ENCODE measurements at places on chromosomes 7 and 10.

- DNase-seq: no peak
Observed at GRCh38 chr7:55150709-55151451, 132.1 kb downstream of the EGFR start.

DNA sequence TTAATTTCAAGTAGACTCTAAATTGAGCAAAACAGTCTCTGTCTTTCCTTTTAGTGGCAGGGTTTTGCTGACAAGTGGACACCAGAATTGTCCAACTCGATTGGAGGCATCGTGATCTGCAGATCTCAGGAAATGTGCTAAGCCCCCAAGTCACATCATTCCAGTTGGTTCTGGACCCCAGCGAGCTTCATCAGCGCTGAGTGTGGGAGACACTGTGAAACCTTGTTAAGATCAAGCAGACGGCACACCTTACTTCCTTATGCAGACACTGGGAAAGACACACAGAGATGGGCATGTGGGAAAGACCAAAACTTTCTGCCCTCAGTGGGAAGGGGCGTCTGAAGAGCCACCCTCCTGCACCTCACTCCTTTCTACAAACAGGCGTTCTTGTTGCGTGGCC lies 440.8 kb downstream of the GLRX3 start:
- DNase-seq: no peak

DNA sequence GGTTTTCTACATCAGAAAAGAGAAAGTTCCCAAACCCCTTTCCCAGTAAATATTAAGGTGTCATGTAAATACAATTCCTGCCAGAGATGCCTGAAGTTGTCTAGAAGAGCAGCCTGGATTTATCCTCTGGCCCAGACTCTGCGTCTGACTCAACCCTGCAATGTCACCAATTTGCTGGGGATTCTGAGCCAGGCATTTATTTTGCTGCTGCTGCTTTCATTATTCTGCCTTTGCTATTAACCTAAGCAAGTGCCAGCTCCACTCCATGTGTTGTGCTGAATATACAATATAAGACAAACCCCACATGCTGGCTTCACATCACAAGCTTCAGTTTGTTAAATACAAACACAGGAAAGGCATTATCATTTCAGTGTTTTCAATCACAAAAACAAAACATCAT lies 59.1 kb downstream of the ELAPOR2 start:
- no peak for DNase-seq

- DNase-seq: no peak
Observed at GRCh38 chr10:5045095-5045494, 41.4 kb upstream of the AKR1C2 start.

- no peak for DNase-seq
Observed at GRCh38 chr10:92483539-92483938, 90.4 kb downstream of the IDE start.

DNA sequence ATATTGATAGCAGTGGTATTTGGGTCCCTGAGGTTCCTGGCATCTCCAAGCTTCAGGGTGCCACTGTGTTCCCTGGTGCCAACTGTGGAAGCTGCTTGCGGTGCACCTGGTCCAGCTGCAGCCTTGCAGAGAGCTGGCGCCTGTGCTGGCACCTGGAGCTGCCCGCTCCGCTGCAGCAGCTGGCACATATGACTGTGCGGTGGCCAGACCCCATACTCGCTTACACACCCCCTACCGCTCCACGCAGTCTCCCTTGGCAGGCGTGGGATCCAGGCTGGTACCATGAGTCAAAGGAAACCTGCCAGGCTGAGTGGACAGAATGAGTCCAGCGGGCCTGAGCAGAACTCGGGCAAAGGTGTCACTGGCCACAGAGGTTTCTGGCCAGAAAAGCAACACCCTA lies 89.9 kb upstream of the JAZF1 start:
- DNase-seq: no peak

DNA sequence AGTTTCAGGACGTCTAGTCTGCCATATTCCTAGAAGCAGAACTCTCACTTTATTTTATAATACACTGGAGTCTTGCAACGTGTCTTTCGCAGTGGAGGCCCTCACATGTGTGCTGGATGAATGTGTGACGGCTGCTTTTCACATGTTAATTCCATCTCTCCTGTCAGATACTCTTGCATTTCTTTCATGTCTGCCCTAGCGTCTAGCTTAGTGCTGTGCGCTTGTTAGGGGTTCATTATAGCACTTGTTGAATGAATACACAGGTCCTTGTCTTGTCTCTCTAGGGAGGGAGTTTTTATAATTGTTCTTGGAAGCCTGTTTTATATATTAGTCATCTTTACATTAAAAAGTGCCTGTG lies 94.4 kb downstream of the MAP3K8 start:
- DNase-seq: no peak

All from stimulated activated CD8-positive, alpha-beta memory T cell treated with anti-CD3 and anti-CD28 coated beads, Interleukin-2, amount 100 ng/mL, for 1 hour (primary cell).